ENCODE measurements at places on chromosomes 5 and 9.
A peak's percentile ranks its signal among the peaks of the same experiment; 100 is the strongest.

- no peak for DNase-seq
Observed at GRCh38 chr5:89900346-89900745, 509.2 kb downstream of the CETN3 start.

- DNase-seq: no peak
Observed at GRCh38 chr9:133467101-133467500, 7.3 kb downstream of the CACFD1 start.

- DNase-seq: no peak
Observed at GRCh38 chr5:32330126-32330971, 17.6 kb upstream of the MTMR12 start.

DNA sequence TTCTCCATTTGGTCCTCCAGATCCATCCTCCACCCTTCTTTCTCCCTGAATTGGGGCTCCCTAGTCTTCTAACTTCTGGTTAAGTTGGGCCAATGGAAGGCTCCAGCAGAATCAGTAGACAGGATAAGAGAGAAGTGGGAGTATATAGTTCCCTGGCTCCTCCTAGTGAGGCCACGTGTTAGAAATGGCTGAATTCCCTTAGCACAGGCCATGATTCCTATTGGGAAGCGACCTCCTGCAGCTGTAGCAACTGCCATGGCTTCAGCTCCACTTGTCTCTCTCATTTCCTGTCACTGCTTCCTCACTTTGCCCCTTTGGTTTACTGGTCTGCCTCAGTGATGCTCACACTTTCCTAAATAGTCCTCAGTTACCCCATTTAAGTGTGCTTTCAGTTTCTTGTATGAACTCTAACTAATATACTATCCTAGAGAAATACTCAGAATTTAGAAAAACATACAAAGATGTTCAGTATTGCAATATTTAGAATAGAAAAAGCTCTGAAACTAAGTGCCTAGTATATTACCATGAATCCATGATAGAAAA is 104.8 kb upstream of the SMARCA2 start:
- DNase-seq: no peak

GRCh38 chr9:130364619-130365322 is 80.0 kb upstream of the ASS1 start:
- no peak for DNase-seq

DNA sequence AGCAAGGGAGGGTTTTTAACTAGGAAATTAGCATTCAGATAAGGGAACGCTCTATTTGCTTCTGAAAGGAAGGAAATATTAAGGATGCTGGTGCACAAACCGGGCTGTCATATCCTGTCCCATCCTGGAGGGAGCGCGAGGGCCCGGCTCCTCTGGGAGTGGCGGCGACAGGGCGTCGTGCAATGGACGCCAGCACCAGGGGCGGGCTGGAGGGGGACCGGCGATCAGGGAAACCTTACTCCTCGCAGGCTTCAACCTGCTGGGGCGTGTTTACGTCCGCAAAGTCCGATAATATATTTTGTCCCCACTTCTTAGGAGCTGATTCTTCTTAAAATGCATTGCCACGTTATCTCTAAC is 197.1 kb upstream of the TBCA start:
- DNase-seq: no peak

- peak; percentile 35 for DNase-seq
Observed at GRCh38 chr9:87498046-87498810, 561 bp downstream of the DAPK1 start.

- no peak for DNase-seq
Observed at GRCh38 chr5:60690326-60690725, 9.6 kb downstream of the DEPDC1B start.
